Ascending aorta (tissue), 2 donors: ENCODE measurements at places on chromosomes 13 and 19.

GRCh38 chr19:38252941-38253691, 3.1 kb downstream of the PPP1R14A start:
- peak; percentile 90 for DNase-seq

DNA sequence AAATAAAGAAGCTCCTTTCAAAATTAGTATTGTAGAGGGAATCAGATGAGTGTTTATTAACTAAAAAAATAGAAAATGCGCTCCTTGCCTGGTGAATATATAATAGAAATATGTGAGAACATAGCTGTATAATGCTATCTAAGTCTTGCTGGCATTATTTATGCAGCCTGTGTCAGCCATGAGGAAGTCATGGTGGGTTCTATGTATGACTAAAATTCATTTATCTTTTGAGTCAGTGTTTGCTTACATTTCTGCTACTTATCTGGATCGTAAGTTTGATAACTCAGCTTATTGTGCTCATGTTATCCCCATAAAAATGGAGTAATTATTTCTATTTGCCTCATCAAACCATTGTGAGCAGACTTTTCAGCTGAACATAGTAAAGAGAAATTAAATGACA, 449.3 kb downstream of the OXGR1 start:
- no peak for DNase-seq

- no peak for DNase-seq
Measured at GRCh38 chr13:38998739-38999138, 8.1 kb upstream of the STOML3 start.

DNA sequence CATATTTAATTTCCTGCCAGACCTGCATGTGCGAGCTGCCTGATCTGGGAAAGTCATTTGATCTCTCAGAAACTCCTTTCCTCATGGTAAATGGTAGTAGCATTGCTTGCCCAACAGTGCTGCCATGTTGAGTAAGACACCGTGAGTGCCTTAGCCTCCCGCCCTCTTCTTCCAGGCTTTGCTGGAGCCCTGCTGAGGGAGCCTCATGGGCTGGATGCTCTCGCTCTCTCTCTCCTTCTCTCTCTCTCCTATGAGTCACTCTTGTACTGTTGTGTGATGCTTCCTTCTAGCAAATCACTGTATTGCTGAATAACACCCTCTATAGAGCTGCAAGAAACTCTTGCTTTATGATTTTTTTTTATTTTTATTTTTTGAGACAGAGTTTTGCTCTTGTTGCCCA, 365.5 kb downstream of the UQCRFS1 start:
- DNase-seq = no peak

DNA sequence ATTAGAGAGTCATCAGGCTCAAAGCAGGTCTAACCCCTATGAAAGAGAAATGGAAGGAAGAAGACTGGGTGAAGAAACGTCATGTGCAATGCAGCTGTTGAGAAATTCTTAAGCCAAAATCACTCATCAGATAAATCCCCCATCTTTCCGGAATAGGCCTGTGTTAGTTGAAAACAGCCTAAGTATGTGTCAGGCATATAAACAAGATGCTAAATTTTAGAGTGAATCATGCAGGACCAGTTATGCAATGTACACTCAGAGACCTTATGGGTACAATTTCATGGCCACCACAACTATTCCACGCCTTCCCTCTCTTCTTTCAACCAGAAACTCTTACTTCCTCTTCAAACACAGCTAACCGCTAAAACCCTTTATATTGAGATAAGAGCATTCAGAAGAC, 717.7 kb upstream of the ATXN8OS start:
- DNase-seq = no peak

DNA sequence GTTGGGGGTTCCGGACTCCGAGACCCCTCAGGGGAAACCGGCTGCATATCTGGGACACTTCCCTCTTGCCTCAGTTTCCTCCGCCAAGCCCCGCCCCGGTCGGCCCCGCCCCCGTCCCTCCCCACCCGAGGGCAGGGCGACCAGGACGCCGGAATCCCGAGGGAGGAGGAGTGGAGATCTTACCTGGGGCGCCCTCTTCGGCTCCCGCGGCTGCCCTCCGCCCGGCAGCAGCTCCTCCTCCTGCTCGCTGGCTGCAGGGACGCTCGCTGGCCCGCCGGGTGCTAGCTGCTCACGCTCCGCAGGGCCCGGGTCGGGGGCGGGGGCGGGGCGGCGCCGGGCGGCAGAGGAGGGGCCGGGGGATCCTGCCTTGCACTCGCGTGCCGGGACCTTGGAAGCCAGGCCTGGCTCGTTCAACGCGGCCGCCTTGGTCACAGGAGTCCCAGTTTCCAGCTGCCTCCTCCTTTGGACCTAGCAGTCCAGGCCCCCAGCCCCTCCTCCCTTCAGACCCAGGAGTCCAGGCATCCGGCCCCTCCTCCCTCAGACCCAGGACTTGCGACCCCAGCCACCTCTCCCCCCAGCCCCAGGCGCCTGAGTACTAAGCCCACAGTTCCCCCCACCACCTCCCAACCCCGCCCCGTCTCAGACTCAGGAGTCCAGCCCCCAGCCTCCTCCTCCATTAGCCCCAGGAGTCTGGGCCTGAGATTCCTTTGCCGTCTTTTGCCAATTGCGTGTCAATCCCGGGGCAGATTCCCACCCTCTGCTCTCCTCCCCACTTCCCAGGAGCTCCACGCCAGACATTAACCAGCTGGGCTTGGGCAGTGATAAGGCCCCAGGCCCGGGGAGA, at the start of gene NTF4:
Gene NTF4 (minus strand): TSS at position 51 of the 844 bp plus-strand sequence. CDS start 2,821 bp downstream, outside the sequence.
- DNase-seq = no peak

GRCh38 chr19:48539503-48540096, 12.4 kb upstream of the SULT2B1 start:
- no peak for DNase-seq

DNA sequence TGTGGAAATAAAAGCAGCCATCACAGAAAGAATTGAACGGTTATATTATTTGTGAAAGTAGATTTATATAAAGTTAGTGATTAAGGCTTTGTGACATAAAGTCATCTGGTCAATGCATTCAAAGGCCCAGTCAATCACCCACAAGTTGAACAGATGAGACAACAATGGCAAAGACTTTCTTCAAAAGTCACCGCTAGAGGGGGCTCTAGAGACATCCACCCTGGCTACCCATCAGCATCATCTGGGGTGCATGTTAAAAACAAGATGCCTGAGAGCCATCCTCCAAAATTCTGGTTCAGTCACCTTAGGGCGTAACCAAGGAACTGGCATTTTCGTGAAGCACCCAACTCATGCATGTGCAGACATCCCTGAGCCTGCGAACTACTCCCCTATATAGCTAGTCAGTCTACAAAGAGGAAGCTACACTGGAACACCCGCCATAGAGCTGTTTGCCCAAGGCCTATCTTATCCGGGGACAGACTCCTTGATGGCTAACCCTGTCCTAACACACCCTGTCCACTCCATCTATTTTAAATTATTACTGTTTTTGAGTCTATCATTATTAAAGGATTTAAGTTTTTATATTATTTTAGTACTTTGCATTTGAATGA, 970.5 kb downstream of the UQCRFS1 start:
- no peak for DNase-seq

DNA sequence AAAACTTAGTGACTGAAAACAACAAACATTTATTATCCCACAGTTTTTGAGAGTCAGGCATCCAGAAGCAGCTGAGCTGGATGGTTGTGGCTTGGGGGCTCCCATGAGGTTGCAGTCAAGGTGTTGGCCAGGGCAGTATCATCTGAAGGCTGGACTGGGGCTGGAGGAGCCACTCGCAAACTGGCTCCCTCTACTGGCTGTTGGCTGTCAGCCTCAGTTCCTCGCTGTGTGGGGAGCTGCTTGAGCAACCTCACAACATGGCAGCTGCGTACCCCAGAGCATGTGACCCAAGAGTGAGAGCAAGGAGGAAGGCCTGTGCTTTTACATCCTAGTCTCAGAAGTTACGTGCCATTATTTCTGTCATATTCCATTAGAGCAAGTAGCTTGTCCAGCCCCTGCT, 9.7 kb downstream of the YJU2 start:
- DNase-seq = no peak

DNA sequence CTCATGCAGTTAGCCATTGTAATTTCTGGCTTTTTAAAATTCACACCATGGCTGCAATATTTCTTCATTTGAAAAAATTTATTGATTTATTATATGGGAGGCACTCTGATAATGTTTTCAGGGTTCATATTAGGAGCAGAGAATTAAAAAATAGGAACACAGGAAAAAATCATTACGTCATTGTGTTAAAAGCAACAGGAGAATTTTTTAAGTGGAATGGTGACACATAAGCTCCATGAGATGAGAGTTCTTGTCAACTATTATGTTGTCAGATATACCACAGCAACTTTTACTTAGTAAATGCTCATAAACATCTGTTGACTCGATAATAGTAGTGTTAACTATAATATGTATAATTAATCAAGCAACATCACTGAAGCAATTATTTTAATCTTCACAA, 400.1 kb downstream of the TDRD3 start:
- no peak for DNase-seq

DNA sequence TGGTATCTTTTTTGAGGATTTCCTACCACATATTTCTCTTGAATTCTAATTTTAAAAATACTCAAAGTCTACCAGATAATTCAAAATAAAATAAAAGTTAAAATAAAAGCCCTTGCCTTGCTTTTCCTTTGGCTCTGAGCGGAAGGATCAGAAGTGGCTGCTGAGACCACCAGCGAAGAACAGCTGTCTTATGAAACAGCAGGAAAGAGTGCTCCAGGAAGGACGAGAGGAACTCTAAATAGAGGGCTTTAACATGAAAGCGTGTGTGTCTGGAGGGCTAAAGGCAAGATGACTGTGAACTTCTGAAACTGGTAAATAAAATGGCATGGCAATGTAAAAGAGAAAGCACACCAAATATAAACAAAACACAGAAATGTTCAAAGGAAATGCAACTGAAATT, 521.5 kb upstream of the SPRY2 start:
- no peak for DNase-seq

DNA sequence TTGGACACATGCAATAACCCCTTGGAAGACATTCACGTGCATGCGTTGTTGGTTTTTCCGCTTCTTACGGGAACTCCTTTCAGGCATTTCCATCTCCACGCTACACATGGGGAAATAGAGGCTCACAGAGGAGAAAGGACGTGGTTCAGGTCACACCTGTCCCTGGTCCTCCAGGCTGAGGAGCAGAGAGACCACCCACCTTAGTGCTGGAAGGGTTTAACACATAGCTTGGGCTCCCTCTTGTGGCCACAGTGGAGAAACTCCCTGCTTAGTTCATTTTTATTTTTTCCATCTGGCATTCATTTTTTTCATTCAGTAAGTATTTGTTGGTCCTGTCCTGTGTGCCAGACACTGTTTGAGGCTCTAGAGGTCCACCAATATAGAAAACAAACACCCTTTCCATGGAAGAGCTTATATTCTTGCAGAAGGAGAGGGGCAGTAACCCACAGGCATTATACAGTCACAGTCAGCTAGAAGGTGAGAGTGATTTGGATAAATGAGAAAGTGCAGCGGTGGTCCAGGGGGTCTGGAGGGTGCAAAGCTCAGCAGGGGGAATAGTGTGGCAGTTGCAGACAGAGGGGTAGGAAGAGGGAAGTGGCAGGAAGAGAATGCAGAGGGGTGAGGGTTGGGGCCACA, 24.2 kb upstream of the TTYH1 start:
- DNase-seq = no peak

DNA sequence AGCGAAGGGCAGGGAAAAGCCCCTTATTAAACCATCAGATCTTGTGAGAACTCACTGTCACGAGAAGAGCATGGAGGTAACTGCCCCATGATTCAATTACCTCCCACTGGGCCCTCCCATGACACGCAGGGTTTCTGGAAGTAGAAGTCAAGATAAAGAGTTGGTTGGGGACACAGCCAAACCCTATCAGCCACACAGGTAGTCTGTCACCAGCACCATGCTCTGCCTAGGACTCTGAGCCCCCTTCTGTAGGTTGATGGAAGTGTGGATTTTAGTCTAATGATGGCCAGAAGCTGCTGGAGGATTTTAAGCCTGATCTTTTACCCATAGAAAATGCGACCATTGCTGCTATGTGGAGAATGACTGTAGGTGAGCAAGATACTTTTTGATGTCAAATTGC, 60.8 kb downstream of the ARHGEF7 start:
- no peak for DNase-seq

DNA sequence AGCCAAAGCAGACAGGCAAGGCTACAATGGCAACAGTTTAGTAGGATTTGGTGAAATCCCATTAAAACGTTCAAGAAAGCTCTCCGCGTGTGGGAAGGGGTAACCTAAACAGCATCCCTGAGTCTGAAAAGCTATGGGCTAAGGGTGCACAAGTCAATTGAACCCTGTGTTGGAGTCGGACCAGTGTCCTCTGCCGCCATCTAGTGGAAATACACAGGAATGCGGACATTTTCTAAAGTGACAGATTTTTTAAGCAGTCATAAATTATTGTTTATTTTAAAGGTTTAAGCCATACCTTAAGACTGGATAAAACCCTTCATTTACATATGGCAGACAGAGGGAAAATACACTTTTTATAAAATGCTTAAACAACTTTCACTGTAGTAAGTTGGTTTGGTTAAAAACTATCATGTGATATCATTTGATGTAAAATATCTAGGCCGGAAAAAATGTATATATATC, 26.5 kb upstream of the LSM14A start:
- no peak for DNase-seq
